HuH-7.5 (cell line): ENCODE measurements at places on chromosomes 6 and 20.

DNA sequence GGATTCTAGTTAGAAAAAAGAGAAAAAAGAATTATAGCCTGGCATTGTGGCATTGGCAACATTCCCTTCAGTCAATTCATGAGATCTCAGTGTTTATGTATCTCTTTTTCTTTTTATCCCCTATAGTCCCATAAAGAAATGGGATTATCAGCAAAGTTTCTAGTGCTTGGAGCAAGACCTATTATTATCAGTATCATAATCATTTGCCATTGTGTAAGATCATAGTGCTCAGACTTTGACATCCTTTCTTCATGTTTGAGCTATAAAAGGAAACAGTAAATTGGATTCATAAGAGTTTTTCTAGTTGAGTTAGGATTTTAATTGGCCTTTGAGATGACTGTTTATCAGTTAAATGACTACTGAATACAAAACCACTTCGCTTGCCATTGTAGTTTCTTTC, 295.6 kb downstream of the GRIK2 start:
- no peak for DNase-seq

- DNase-seq = no peak
Measured at GRCh38 chr20:366041-366718, 14.4 kb upstream of the TRIB3 start.

- no peak for DNase-seq
Measured at GRCh38 chr6:13695252-13695651, 16.4 kb downstream of the RANBP9 start.

GRCh38 chr6:22141241-22141745, 155.5 kb downstream of the PRL start:
- DNase-seq = no peak

- no peak for DNase-seq
Measured at GRCh38 chr6:158773581-158774449, 45.4 kb downstream of the EZR start.

- DNase-seq = no peak
Measured at GRCh38 chr6:13528777-13529343, 41.5 kb upstream of the GFOD1 start.

DNA sequence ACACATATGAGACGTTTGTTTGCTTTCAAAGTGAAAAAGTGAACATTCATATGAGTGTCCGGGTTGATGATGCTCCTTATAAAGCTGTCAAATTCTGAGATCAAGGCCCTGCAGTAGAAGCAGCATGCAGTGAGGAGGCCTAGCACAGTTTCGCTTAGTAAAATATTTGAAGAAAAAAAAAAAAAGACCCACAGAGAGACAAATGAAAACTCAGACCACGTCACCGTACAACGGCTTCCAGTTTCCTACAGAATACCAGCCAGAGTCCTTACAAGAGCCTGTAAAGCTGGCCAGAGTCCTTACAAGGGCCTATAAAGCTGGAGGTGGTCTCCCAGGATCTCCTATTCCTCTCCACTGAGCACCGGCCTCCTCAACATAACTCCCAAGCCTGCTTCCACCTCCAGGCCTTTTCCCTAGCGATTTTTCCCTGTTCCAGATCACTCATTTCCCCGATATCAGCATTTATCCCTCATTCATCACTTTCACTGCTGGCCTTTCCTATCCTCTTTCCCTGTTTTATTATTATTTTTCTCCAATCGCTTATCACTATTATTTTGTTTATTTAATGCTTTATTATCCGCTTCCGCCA, 1.5 kb upstream of the HMGN4 start:
- no peak for DNase-seq

- no peak for DNase-seq
Measured at GRCh38 chr6:34284563-34285447, 36.0 kb upstream of the SMIM29 start.

DNA sequence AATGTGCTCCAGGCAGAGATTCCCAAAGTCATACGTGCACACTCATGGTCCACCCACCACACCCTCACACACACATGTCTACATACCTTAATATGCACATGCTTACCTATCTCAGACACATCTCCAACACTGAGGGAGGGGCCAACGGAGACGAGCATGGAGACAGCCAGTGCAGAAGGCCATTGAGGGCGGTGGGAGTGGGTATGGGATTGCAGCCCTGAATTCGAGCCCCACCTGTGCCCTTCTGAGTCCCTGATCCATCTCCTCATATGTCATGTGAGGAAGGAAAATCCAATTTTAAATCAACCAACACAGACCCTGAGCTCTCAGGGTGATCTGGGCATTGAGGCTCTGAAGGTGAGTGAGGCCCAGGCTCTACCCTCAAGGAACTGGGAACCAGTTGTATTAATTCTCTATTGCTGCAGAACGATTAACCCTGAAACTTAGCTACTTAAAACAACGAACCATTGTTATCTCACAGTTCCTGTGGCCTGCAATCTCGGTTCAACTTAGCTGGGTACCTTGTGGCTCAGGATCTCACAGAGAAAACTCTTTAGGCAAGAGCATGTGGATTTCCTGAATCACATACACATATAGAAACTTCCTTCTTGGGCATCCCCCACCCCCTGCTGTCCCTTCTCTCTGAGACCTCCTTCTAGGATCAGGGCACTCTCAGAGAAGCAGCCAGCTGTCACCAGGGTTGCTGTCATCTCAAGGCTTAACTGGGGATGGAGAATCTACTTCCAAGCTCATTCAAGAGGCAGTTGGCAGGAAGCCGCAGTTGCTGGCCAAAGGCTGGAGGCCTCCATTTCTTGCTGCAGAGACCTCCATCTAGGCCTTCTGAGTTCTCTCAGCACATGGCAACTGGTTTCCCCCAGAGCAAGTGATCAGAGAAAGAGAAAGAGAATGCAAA, 28.3 kb downstream of the GLP1R start:
- DNase-seq = no peak
